ENCODE measurements at places on chromosomes 7 and 10. TPM values are rescaled to one million over a fixed set of nuclear protein-coding genes. Genes with fewer than 3 reads are reported as not detected.

DNA sequence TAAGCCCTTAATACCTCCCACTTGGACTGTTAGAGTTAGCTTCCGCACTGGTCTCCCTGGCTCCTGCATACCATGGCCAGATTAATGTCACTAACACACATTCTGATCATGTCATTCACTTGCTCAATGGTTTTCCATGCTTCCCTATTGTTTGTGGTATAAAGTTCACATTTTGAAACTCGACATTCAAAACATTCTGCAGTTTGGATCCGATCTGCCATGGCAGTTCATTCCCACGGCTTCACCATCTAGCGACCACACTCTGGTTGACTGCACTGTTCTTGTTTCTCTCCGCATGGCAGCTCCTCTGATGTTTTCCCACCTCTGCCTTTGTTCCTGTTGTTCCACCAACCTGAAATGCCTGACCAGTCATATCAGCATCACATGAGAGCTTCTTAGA lies 87.4 kb upstream of the WAC start:
- no peak for DNase-seq

- DNase-seq: no peak
Measured at GRCh38 chr7:140044251-140044650, 18.5 kb downstream of the PARP12 start.

GRCh38 chr10:55426138-55426537 lies 625.1 kb upstream of the PCDH15 start:
- no peak for DNase-seq

- DNase-seq: no peak
Measured at GRCh38 chr7:116516324-116516723, 8.5 kb upstream of the CAV1 start.

DNA sequence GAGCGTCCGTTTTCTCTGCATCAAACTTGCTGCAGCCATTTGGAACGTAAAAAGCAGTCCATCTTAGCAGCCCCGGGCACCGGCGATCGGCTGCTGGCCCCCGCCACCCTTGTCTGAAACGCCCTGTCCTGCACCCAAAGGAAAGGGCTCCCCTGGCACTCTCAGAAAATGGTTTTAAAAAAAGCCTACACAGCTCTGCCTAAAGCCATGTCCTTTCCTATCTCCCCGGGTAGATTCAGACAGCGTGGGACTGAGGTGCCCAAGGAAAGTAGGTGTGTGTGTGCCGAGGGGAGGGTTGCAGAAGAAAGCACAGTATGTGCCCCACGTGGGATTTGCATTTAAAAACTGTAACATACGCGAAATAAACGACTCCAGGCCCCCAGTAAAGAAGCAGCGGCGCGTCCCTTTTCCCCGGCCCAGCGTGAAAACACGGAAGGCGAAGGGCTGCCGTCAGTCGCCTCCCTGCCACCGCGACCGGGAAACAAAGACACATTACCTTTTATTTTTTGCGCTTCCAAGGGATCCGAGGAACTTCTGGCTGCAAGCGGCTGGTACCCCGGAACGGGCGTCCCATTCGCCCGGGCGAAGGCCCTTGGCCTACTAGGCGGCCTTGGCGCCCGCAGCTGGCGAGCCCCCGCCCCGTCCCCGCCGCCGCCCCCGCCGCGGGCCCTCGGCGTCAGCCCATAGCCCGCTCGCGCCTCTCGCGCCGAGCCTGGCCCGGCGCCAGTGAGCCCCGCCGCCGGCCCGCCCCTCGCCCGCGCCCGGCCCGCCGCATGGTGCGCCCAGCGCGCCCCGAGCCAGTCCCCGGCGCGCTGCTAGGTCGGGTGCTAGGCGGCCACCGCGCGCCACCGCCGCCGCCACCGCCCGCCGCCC lies 304.6 kb downstream of the PRPF18 start:
- no peak for DNase-seq

- DNase-seq: no peak
Measured at GRCh38 chr10:61835069-61835945, 66.2 kb upstream of the ARID5B start.

GRCh38 chr7:136056651-136057231 lies 79.6 kb upstream of the MTPN start:
- DNase-seq: no peak

DNA sequence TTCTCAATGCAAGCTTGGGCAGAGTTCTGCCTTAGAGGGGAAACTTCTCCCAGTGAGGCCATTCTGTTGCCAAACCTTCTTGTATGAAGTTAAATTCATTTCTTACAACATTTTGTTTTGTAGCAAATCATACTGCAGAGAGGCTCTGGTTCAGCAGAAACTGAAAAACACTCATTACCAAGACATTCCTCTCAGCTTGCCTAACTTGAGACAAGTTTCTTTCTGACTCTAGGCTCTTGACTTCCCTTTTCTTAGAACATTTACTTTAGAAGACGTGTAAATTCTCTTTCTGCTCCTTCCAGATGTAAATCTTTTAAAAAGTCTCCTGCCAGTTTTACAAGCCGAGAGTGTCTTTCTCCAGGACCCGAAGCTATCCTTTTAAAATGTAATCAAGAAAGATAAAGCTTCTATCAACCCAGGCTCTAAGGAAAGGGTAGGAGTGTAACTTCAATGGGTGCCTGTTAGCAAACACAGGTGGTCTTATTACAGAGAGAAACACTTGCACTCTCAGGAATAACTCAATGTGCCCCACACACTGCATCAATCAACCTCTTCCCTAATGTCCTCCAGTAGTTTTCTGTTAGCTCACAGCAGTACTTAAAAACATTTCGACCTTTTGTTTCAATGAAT lies 80.5 kb upstream of the TAS2R16 start:
- DNase-seq: no peak

The SFMBT2 gene
- 5.0 TPM for polyA plus RNA-seq

The SPDYE6 gene
- not detected for polyA plus RNA-seq

The AGBL3 gene
- polyA plus RNA-seq: 1.4 TPM

All from urinary bladder (tissue), 4 donors.